ENCODE measurements at places on chromosomes 13 and 19.

GRCh38 chr13:108859197-108860012 lies 230.0 kb downstream of the MYO16 start:
- no peak for DNase-seq

DNA sequence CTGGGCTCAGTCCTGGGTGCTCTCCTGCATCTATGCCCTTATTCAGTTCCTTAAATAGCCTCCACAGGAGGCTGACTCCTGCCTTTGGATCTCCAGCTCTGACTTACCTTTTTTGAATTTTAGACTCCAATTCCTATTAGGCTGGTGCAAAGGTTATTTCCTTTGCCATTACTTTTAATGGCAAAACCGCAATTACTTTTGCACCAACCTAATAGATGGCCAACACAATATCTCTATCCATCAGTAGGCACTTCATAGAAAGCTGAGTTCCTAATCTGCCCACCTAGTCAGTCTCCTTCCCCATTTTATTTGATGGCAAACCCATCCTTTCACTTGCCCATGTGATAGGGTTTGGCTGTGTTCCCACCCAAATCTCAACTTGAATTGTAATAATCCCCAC lies 95.3 kb downstream of the CACNA1A start:
- no peak for DNase-seq

DNA sequence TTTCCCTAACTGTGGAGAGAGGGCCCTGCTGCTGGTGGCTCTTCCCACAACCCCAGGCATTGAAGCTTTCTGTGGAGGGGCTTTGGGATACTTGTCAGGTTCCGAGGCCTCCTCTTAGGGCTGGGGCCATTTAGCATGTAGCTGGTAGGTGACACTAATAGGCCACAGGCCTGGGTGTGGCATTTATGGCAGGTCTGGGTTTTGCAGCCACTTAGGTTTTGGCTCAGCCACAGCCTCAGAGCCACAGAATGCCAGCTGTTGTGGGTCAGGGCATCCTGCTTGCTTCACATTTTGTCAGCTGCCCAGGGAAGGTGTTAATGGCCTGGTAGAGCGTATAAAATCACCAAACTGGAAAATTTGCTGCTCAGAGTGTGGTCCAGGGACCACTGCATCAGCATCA lies 15.7 kb downstream of the FAM124A start:
- no peak for DNase-seq

DNA sequence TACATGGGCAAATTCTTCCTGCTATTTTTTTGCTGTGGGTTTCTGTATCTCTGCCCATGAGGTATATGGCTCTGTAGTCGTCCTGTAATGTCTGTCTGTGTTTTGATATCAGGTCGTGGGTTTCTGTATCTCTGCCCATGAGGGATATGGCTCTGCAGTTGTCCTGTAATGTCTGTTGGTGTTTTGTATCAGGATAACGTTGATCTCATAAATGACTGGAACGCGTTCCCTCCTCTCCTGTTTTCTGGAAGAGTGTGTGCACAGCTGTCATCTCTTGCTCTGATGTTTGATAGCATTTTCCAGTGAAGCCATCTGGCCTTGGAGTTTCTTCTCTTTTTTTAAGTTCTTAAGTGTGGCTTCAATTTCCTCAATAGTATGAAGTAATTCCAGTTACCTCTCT lies 57.2 kb downstream of the SOX1 start:
- no peak for DNase-seq

DNA sequence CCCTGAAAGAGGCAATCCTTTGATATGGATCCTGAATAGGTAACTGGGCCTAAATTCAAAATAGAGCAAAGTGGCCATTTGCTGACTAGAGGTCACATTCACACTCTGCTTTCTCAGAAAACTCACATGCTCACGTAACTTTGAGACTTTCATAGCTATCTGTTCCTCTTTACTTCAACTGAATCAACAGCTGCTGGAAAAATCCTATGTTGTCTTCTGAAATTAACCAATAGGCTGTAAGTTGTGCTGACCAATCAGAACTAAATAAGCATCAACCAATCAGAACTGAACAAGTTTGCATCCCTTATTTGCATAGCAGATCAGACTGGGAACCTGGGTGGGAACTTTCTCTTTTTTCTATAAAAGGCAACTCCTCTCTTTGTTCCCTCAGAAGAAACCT lies 24.0 kb upstream of the TBC1D4 start:
- no peak for DNase-seq

DNA sequence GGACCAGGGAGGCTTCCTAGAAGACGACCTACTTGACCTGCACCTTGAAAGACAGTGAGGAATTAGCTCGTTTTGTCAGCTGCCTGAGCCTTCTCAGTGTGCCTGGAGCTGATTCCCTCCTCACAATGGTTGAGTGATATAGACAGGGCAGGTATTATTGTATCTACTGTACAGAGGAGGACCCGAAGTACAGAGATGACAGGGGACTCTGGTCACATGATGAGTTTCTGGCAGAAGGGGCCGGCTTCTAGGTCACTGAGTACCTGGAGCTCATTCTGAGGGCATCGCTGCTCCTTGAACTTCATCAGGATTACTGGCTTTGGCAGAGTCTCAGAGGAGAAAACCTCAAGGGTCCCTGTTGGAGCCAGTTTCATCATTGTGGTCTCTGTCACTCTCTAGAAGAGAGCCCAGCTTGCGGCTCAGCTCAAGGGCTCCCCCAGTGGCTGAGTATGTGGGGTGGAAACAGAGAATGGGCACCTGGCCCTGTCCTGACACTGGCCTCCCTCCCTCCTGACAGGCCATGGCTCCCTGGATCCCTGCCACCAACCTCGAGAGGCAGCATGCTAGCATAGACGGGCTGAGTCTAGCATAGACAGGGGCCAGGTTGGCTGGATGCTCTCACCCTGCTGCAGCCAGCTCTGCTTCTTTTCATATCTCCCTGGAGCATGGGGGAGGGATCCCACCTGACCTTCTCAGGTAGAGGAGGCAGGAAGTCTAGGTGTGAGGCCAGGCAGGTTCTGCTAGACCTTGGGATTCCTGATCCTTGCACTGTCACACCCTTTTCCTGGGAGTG lies 38.7 kb downstream of the NFIX start:
- DNase-seq: no peak

GRCh38 chr19:10767726-10768125 lies 49.8 kb downstream of the DNM2 start:
- DNase-seq: no peak

DNA sequence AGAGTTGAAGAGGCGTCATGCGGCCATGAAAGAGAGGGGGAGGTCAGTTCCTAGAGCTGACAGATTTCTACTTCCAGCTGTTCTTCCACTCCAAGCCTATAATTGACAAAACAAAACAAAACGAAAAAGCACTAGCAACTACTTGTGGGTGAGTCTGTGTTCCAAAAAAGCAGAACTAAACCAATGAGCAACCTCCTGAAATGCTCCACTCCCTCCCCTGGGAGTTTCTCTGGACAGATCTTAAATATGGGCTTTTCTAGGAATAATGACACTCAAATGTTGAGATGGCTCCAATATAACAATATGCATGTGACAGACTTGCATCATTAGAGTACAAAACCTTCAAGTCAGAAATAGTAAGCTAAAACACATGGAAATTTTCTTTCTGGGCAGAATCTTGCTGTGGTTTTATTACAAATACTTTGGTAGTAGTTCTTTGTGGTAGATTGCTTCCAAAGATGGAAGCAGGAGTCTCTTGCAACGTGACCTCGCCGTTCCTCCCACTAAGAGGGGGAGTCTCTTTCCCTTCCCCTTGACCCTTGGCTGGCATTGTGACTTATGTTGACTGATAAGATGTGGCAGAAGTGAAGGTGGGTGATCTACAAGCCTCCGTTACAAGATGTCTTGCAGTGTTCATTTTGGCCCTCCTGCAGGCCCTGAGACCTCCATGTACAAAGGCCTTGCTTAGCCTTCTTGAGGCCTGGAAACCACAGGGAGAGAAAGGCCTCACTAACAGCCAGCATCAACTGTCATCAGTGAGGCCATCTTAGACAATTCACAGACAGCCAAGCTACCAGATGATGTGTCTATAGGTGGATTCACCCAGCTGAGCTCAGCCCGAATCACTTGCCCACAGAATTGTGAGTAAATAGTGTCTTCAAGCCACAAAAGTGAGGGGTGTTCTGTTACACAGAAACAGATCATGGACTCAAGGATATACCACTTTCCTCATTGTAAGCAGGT lies 173.1 kb upstream of the RFC3 start:
- no peak for DNase-seq

Measured in stimulated activated CD8-positive, alpha-beta memory T cell treated with anti-CD3 and anti-CD28 coated beads, Interleukin-15, amount 100 ng/mL, for 4 hours (primary cell).